ENCODE measurements at places on chromosomes 2 and 18. TPM values are rescaled to one million over a fixed set of nuclear protein-coding genes. Genes with fewer than 3 reads are reported as not detected.

AGXT gene
- not detected for total RNA-seq

RBKS gene
- 5.1 TPM for total RNA-seq

WDSUB1 gene
- 5.7 TPM for total RNA-seq

NETO1 gene
- not detected for total RNA-seq

DNA sequence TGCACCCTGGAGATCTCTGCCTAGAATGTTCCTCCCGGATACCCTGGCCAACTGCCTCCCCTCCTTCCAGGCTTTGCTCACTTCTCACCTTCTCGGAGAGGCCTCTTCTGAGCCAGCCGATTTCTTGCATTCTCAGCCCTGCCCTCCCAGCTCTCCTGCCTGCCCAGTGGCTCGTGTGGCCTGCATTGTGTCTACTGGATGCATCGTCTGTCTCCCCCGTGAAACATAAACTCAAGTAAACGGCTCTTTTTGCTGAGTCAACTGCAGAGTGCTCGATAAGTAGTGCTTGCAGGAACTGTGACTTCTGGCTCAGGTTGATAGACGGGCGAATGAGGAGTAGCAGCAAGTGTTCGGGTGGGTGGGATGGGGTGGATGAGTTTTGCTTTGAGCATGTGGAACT, 112.5 kb upstream of the ODC1 start:
- H3K36me3 ChIP-seq: peaks cover 12% of the 10 kb centered on the region
- no peak overlapping the region for H3K27ac ChIP-seq
- no peak overlapping the region for H3K4me3 ChIP-seq
- no peak for DNase-seq
- H3K27me3 ChIP-seq: no peaks in the 10 kb centered on the region
- H3K4me1 ChIP-seq: peaks cover 2% of the 10 kb centered on the region

DNA sequence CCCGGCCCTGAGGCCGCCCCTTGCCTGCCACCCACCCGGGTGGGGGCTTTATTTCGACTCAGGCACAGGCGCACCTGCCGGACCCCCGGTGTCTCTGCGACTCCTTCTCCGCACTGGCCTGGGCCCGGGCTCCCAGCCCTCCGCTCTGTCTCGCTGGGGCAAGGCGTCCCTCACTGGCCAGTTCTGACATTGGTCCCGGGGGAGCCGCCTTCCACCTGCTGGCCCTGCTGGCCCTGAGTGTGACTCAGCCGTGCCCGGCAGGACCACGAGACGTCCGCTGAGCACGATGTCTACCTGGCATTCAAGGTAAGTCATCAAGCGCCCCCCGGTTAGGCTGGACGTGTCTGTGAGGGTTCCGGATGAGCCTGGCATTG, 131.5 kb upstream of the CTDP1 start:
- H3K27me3 ChIP-seq: no peaks in the 10 kb centered on the region
- DNase-seq: no peak
- no peaks in the 10 kb centered on the region for H3K4me1 ChIP-seq
- H3K36me3 ChIP-seq: no peaks in the 10 kb centered on the region
- no peak overlapping the region for H3K27ac ChIP-seq
- H3K4me3 ChIP-seq: no peak overlapping the region
